ENCODE measurements at places on chromosomes 11 and 22.

GRCh38 chr11:68997995-68998348 lies 15.1 kb downstream of the MRGPRF start:
- no peak for DNase-seq

DNA sequence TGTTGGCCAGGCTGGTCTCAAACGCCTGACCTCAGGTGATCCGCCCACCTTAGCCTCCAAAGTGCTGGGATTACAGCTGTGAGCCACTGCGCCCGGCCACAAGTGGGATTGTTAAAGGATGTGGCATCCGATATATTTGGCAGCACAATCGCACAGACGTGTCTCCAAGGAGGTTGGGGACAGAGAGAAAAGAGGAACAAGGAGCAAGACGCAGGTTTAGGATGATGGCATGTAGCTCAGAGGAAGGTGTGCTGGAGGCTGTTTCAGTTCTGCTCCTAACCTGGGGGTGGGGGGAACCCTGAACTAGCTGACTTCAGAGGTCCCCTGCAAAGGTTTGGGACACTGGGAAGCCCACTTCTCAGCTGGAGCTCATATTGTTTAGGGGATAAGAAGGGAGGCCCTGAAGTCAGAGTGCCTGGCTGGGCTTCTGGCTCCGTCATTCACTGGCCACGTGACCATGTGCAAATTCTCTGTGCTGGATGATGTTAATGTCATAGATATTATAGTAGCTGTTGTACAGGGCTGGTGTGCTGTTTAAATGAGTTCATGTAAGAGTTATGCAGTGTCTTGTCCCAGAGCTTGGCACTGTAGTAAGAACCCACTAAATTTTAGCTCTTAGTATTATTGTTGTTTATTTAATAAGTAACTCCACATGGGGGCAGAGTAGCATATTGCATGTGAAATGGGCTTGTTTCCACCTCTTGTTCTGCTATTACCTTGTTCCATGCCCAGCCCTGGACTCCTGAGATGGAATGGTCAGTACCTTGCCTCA lies 129.7 kb downstream of the ST3GAL4 start:
- DNase-seq: no peak

DNA sequence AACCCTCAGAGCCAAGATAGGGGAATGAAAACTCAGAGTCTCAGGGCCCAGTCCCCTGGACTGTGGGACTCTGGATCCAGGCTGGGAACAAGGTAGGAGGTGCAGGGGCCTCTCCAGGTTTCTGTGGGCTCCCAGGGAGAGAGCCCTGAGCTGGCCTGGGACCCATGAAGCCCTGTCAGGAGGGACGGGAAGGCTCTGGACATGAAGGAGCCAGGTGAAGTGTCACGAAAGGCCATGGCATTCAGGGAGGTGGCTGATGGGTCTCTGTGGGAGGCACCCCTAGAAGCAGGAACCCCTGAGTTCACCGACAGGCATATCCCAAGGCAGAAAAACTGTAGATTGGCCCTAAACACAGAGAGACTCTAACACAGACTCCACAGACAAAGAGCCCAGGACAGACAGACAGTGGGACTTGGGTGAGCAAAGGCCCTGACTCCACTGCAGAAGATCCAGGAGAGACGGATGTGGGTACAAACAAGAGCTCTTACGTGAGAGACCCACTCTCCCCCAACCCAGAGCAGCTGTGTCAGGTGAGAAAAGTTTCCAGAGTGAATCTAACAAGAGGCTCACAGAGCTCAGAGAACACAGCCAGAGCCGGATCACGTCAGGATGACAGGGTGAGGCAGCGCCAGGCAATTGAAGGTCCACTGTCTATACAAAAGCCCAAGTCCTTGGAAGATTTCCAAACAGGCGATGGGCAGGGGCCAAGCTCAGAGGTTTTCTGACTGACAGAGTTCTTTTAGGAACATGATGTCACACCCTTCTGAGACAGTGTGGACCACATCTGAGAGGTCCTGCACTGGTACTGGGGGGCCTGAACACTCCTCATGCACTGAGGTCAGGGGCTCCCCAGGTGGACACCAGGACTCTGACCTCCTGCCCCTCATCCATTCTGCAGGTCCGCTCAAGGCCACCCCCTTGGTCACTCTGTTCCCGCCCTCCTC lies 27.4 kb downstream of the IGLL5 start:
- no peak for DNase-seq

GRCh38 chr22:35348703-35349102 lies 32.2 kb upstream of the HMOX1 start:
- DNase-seq: no peak

GRCh38 chr22:41888627-41889200 lies 26.2 kb downstream of the SHISA8 start:
- DNase-seq: no peak

- no peak for DNase-seq
These were observed 29.2 kb upstream of the PDE2A start for GRCh38 chr11:72703267-72704008.

- DNase-seq: no peak
These were observed 51.7 kb downstream of the NAT10 start for GRCh38 chr11:34157163-34157562.

DNA sequence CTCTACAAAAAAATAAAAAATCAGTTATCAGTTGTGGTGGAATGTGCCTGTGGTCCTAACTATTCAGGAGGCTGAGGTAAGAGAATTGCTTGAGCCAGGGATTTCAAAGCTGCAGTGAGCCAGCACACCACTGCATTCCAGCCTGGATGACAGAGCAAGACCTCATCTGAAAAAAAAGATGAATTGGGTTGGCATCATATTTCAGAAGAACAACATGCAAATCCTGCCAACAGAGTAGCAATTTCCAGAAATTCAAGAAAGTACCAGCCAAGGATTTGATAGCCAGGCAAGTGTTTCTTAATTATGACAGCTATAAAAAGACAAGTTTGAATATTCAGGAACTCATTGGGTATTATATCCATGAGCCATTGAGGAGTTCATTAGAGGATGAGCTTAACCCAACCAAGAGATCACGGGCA lies 75.2 kb downstream of the USP47 start:
- DNase-seq: no peak

DNA sequence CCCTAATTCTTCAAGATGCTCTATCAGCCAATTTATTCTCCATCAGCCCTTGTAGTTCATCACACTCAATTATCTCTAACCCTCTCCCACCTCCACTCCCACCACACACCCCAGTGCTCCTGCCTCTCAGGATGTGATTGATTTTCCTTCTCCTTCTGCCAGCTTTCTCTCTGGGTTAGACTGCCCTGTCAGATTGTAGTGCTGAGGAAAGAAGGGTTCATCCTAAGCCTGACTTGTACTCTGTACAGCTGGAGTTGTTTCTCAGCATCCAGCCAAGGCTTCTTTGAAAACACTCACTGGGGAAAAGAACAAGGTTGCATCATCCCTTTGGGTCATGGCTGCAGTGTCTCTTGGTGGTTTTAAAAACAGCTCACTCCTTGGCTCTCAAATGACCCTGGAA lies 61.2 kb downstream of the CECR2 start:
- no peak for DNase-seq

- no peak for DNase-seq
These were observed 16.6 kb downstream of the YPEL1 start for GRCh38 chr22:21719024-21719423.

- DNase-seq: no peak
These were observed 347.8 kb upstream of the PLET1 start for GRCh38 chr11:112608509-112608908.

- no peak for DNase-seq
These were observed 197.8 kb upstream of the SORL1-AS1 start for GRCh38 chr11:121650351-121651256.

DNA sequence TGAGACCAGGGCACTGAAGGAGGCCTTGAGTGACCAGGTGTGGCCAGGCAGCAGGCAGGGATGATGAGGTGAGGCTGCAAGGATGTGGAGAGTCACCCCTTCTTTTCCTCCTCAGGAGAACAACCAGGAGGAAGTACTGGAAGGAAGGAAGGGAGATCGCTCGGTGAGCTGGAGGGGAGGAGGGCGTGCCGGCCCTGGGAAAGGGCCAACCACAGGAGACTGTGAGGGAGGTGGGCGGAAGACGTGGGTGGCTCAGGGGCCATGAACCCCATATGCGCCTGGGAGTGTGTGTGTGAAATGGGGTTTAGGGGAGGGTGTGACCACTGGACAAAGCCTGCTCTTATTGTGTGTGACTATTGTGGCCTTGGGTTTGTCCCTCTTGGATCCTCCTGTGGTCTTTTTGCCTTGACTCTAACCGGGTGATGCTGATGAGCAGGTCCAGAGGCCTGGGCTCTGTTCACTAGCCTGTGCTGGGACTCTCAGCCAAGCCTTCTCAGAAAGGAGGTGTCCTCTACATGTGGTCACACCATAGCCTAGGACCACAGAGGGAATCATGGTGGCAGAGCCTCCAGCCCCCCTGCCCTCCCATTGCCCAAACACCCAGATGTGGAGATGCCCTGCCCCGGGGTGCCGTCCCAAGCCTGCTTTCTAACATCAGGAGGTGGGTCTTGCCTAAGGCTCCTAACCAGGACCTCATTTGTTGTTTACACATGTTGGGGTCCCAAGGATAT lies 41.3 kb upstream of the TUB start:
- no peak for DNase-seq

GRCh38 chr22:28019360-28019759 lies 100.3 kb upstream of the PITPNB start:
- DNase-seq: no peak

DNA sequence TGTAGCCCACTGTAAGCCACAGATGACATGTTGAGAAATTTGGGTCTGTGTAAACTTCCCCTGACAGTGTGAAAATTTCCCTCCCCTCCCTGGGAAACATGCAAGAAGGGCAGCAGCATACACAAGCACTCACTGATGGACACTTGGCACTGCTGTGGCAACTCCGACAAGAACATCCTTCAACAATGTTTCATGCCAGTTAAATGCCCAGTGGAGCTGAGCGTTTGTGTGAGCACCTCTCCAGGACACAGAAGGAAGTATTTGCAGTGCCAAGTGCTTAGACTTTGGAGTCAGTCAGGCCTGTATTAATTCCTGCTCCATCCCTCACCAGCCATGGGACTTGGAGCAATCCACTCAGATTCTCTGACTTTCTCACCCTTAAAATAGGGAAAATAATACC lies 17.7 kb downstream of the C11orf87 start:
- DNase-seq: no peak

DNA sequence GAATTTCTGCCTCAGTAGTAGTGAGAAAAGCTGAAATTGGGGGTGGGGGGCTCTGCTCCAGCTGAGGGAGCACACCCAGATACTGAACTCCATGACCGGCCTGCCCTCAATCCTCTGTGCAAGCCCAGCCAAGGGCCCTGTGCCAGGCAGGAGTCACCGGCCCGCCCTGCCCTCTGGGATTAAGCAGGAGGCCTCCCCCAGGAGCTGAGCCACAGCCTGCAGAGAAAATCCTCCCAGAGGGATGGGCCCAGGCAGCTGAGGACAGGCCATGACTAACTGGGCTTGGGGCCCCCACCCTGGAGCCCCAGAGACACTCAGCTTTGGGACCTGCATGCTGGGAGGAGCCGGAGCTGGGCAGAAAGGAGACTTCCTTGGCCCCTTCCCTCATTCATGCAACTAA lies 48.8 kb downstream of the MN1 start:
- DNase-seq: no peak

GRCh38 chr11:65843811-65844210 lies 10.0 kb downstream of the SNX32 start:
- no peak for DNase-seq

DNA sequence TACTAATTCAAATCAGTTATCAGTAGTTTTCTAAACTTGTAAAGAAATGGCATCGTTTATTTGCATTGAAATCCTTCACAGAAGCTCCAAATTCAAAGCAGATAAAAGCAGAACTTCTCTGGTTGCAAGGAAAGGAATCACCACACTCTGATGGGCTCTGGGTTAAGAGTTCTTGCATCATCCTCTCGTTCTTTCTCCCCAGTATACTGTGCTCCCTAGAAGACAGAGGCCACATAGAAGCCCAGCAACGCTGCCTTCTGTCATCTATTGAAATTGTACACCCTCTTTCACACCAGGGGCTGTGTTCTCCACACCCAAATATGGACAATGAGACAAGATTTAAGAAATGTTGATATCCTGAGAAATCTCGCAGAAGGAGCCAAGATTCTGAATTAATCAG lies 29.3 kb downstream of the FAT3 start:
- DNase-seq: no peak

GRCh38 chr22:29870574-29870973 lies 12.4 kb upstream of the MTMR3 start:
- no peak for DNase-seq

DNA sequence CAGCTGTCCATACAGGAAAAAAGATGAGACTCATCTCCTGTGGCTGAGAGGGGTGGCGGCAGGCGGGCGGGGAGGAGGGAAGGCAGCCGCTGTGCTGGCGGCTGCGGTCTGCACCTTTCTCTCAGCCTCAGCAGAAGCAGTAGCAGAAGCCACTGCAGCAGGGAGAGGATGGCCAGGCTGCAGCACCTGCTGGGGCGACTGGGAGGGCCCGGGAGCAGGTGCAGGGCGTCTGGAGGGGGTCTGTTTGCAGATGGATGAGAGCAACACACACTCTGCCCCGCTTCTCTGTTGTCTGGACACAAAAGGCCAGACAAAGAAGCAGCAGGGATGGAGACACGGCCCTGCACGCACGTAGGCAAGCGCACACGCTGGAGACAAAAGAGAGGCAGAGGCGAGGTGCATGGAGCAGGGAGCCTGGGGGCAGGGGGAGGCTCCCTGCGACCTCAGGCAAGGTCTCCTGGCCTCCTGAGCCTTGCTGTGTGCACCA lies 9.3 kb upstream of the MIAT start:
- DNase-seq: peak; percentile 93

DNA sequence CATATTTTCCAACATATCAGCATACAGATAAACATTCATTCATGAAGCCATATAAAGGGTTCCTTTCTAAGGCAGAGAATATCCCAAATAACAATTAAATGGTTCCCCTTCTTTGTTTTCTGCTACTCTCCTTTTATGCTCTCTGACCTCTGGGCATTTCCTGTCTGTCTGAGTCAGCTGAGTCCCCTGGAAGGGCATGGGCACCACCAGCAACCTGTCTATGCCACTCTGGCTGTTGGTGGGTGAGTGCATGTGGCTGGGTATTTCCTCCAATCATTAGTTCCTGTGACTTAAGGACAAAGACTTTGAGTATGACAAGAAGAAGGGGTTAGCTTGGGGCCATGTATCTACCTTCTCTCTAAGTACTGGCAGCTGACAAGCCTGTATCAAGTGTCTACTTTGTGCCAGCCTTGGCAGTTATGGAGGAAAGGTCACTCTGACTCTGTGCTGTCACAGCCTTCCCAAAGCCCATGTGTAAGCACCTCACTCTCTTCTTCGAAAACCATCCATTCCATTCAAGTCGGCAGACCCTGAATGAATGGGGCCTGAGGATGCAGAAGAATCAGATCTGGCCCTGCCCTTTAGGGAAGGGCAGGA lies 86.3 kb upstream of the PHOX2A start:
- no peak for DNase-seq

- no peak for DNase-seq
These were observed 7.2 kb downstream of the PIM3 start for GRCh38 chr22:49967706-49968208.

DNA sequence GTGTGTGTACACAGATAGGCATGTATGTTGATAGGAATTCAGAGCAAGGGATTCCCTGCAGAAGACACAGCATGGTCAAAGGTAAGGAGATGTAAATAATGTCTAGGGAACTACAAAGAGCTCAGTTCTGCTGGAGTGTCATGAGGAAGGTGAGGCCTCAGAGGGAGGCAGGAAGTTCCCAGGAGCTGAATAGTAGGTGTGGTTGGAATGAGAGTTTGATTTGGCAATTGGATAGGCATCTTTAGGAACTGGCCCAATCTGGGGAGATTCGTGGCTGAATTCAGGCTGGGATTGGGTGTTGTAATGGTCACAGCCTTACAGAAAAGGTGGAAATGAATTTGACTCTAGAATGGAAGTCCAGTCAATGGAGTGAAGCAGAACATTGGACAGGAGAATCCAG lies 123.6 kb upstream of the TIMP3 start:
- DNase-seq: no peak

All from SHP77 treated with DMSO at 0.1 percent for 48 hours (cell line).